T-cell (primary cell): ENCODE measurements at places on chromosomes 1 and 21. TPM values are rescaled to one million over a fixed set of nuclear protein-coding genes. Genes with fewer than 3 reads are reported as not detected.

Gene ARV1
- 6.7 TPM for total RNA-seq

Gene SLAMF1
- total RNA-seq, result 30.7 TPM

Gene EFNA3
- total RNA-seq, result 2.4 TPM

Gene TSPAN1
- total RNA-seq, result 0.53 TPM

Gene POGZ
- 132 TPM for total RNA-seq

Gene HTR1D
- not detected for total RNA-seq

Gene SEC16B
- total RNA-seq, result not detected

Gene RCSD1
- 126 TPM for total RNA-seq

Gene OR2L8
- total RNA-seq, result 1.2 TPM

Gene TARS2
- total RNA-seq, result 24.1 TPM

Gene LCA5L
- total RNA-seq, result 0.48 TPM

Gene MASP2
- total RNA-seq, result 0.38 TPM

Gene TEDDM1
- not detected for total RNA-seq

Gene KCNJ15
- total RNA-seq, result 0.23 TPM

Gene FMO4
- total RNA-seq, result 2.0 TPM

DNA sequence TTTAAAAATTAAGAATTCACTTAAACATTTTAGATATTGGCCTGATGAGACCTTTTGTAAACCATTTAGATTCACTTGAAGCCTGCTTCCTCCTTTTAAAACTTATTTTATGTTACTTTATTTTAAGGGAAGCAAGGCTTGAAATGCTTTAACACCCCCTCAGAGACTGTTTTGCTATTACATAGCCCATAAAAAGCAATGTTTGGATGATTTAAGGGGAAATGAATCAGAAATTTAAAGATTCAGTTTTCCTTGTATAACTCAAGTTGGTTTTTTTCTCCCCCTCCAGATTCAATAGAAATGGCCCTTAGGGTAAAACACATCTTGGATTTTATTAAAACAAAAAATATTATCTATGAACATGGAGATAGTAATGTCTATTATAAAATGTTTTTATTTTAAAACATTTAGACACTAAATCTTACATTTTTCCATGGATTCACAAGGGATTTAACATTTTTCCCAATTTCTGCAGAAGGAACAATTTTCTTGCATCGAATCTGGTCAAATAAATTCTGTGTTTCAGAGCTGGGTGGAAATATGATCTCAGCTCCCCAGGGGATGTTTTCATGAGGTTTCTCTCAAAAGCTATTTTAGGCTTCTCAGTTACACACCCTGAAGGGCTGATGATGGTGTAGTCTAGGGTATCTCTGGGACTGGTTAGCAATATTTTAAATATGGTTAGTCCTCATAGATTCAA is 69.3 kb upstream of the WARS2 start:
- no peak for DNase-seq

- no peak for DNase-seq
These were observed 197.8 kb downstream of the MATN1 start for GRCh38 chr1:30525631-30525970.

GRCh38 chr1:23619299-23620188 is 60.2 kb upstream of the ID3 start:
- DNase-seq, result peak; percentile 74

- DNase-seq, result no peak
These were observed 1.2 kb downstream of the CLSPN start for GRCh38 chr1:35768350-35769187.

GRCh38 chr1:7296968-7297367 is 474.1 kb upstream of the VAMP3 start:
- DNase-seq, result no peak

DNA sequence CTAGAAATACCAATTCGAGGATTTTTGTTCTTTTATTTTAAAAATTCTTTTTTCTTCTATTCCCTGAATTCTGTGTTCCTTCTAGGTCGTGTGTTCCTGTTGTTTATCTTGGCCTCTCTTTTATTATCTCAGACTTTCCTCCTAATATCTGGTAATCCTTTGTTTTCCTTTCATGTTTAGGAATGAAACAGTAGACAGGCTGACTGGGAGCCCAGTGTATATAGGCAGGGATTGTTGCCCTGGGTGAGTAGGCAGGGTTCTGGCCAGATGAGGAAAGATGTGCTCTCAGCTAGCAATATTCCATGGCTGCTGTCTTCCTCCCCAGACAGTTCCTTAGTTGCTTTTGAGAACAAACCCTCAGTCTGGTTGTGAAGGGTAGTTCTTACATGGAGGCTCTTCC is 161.8 kb upstream of the PDE4B start:
- DNase-seq, result no peak

GRCh38 chr1:54156201-54156600 is 3.4 kb upstream of the CDCP2 start:
- DNase-seq, result no peak

- no peak for DNase-seq
These were observed 25.7 kb downstream of the LY9 start for GRCh38 chr1:160821627-160822026.

DNA sequence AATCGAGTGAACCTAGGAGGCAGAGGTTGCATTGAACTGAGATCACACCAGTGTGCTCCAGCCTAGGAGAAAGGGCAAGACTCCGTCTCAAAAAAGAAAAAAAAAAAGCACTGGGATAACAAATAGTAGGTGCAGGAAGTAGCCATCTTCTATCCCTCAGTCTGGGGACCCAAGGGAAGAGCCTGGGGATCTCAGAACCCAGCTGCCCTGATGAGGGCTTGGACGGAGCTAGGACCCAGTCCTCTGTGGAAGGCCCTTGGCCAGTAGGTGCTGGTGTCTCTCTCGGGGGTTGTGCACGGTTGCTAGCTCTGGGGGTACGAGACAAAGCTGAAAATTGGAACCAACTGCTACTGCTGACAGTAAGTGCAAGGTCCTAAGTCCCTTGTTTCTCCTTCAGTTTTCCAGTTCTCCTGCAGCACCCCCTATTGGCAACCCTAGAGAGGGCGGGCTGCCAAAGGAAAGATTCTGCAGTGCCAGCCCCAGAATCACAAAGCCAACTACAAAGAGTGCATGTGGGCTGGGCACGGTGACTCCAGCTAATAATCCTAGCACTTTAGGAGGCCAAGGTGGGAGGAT is 57.6 kb upstream of the KIF1B start:
- DNase-seq, result no peak

- no peak for DNase-seq
These were observed 70.3 kb downstream of the MORN1 start for GRCh38 chr1:2320760-2321667.

- DNase-seq, result no peak
These were observed 231.8 kb upstream of the GREM2 start for GRCh38 chr1:240843798-240844197.

DNA sequence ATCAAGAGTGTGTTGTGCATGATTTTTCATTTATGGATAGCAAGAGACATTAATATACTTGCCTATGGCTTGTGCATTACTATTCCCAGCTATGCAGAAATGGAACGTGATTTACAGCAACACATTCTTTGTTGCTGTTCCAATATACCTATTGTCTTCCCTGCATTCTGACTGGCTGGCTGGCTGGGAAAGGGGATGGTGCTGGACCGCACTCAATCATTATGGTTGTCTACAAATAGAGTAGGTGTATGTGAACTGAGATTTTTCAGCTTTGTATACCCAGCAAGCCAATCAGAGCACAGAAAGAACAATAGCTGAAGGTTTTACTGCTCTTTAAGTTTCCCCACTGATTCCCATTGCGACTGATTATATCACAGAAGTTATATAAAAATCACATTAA is 167.5 kb downstream of the ATG4C start:
- DNase-seq, result no peak

DNA sequence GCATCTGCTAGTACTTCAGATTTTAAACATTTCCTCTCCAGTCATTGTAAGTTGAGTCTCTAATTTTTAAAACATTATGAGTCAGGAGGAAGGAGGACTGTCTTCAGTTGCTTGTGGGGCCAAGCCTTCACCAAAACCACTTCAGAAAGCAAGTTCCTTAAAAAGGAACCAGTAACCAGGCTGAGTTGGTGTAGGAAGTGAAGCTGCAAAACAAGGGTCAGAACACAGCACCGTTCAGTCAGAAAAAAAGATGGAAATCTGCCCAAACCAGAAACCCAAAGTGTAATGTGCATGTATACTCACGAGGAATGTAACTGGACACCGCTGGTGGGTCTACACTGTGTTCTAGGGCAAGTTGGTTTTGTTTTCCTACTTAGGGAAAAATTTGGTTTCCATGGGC is 402.1 kb downstream of the SETD4 start:
- DNase-seq, result no peak

GRCh38 chr1:170881268-170882265 is 53.8 kb upstream of the MROH9 start:
- no peak for DNase-seq

DNA sequence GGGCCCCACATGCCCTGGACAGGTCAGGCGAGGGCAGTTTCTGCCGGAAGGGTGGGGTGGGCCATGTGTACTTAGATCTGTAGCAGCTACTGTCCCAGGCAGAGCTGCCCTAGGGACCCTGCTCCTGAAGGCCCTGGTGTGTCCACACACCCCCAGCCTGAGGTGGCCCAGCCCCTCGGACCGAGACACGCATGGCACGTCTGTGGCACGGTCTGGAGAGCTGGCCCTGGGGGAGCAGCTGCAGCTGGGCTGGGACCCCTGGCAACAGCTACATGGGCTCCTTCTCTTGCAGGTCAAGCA is 24.6 kb downstream of the PANK4 start:
- DNase-seq, result no peak

GRCh38 chr1:18062185-18062584 is 45.4 kb upstream of the IGSF21 start:
- DNase-seq, result no peak

- DNase-seq, result no peak
These were observed 37.4 kb upstream of the ACTRT2 start for GRCh38 chr1:2983706-2984398.

DNA sequence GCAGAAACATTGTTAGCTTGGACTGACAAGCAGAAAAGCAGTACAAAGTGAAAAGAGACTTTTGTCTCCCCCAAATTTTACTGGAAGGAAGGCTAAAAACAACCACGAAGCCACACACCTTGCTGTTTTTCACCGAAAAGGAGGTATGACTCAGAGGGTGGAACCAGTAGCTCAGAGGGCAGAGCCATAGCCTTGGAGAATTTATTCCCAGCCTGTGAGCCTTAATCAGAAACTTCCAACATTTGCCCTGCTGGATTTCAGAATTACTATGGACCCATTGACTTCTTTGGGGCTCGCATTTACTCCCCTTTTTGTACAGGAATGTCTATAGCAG is 32.0 kb downstream of the RPS6KC1 start:
- no peak for DNase-seq

DNA sequence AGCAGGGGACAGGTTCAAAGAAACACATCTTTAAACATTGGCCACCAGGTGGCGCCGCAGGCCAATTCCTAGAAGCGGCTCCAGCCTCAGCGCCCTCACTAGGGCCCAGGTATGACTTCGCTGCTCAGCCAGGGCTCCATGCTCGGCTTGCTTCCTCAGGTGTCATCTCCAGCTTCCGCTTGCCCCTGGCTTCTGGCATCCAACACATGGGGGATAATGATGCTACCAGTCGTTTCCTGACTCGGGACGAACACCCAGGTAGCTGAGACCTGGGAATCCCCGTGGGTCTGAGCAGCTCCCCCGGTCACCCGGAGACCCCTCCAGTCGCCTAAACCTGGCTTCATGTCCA is 8.5 kb upstream of the MEX3A start:
- DNase-seq, result peak; percentile 78

DNA sequence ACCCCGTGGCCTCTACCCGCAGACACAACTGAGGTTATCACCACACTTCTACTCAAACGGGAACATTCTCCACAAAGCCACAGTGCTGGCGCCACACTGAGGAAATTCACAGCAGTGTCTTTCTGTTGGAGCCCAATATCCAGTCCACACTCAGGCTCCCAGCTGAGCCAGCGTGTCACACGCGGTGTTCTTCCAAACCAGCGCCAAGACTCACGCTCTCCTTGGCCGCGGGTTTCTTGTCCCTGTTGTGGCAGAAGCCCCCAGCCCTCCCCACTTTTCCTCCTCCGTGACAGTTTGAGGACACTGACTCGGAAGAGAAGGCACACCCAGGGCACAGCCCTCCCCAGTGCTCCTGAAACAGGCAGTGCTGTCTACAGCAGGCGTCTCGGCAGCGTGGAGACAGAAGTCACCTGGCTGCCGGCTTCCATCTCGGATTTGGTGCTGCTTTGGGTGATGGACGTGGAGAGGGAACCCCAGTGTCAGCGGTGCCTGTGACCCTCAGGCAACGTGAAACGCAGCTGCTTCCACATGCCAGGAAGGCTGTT is 35.4 kb upstream of the AGPAT3 start:
- DNase-seq, result no peak

GRCh38 chr1:92192246-92192645 is 25.5 kb upstream of the C1orf146 start:
- no peak for DNase-seq

DNA sequence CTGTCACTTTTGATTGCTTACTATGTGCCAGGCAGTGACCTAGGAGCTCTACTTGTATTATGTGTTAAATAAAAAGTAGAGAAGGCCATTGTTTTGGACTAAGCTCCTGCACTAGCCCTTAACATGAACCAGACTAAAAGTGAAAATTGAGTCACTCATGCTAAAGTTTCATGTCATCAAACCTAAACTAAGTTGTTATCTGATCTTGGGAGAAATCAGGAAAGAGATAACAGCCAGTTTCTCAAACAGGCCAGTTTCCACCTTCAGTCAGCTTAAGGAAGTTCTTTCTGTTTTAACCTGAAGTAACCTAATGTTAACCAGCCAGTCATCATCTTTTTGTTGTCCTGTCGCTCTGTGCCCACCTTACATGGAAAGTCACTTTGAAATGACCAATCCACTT is 102.1 kb upstream of the MARK1 start:
- DNase-seq, result no peak
